Myometrial cell (primary cell): ENCODE measurements at places on chromosomes 4 and X. TPM values are rescaled to one million over a fixed set of nuclear protein-coding genes. Genes with fewer than 3 reads are reported as not detected.

ARMCX6 gene
- 33.8 and 38.9 TPM in 2 replicates for total RNA-seq

RBMX2 gene
- 16.4 and 18.6 TPM in 2 replicates for total RNA-seq

SULT1B1 gene
- 0.18 and 1.2 TPM in 2 replicates for total RNA-seq

AMTN gene
- total RNA-seq: not detected in 2 replicates

TMEM184C gene
- 28.3 and 30.5 TPM in 2 replicates for total RNA-seq

ZIC3 gene
- not detected in 2 replicates for total RNA-seq

F9 gene
- not detected in 2 replicates for total RNA-seq

VSIG1 gene
- total RNA-seq: 0.35 TPM in 1 of 2 replicates, not detected in the other

CCDC160 gene
- not detected in 2 replicates for total RNA-seq

PCYT1B gene
- under 0.01 and 0.18 TPM in 2 replicates for total RNA-seq

PPARGC1A gene
- under 0.01 TPM in 1 of 2 replicates, not detected in the other for total RNA-seq

RNF113A gene
- 11.8 and 16.0 TPM in 2 replicates for total RNA-seq

RADX gene
- total RNA-seq: 1.2 and 5.5 TPM in 2 replicates

WAS gene
- total RNA-seq: 0.58 TPM in 1 of 2 replicates, not detected in the other

SPANXN1 gene
- total RNA-seq: not detected in 2 replicates

RPA4 gene
- total RNA-seq: under 0.01 TPM in 1 of 2 replicates, not detected in the other

AKAP4 gene
- total RNA-seq: not detected in 2 replicates
